HTR-8/SVneo (cell line): ENCODE measurements at places on chromosomes 16 and 17.
A peak's percentile ranks its signal among the peaks of the same experiment; 100 is the strongest.

DNA sequence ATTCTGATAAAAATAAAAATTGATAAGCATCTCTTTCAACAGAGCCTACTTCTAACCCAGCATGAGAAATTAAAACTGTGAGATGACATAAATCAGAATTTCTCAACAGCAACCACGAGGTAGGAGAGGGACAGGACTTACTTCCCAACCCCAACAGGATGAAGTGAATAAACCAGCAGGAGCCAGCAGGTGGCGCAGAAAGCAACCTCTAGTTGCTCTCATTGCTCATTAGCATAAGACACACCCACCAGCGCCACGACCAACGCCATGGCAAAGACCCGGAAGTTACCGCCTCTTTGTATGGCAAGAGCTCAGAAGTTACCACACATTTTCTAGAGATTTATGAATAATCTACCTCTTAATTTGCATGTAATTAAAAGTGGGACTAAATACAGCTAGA, 189.4 kb upstream of the CDH8 start:
- DNase-seq = no peak

- DNase-seq = no peak
Measured at GRCh38 chr17:74513987-74514631, 17.2 kb downstream of the CD300LB start.

DNA sequence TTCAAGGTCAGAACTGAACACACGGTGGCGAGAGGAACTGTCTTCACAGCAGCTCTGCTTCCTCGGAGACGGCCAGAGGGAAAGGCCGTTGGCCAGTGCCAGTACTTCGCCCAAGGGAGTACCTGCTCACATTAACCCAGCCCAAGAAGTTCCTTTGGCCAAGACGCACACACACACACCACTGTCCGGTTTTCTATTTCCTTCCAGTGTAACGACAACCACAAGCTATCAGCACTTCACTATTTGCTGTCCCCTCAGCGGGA, 744 bp upstream of the GGNBP2 start:
- DNase-seq = peak; percentile 54

DNA sequence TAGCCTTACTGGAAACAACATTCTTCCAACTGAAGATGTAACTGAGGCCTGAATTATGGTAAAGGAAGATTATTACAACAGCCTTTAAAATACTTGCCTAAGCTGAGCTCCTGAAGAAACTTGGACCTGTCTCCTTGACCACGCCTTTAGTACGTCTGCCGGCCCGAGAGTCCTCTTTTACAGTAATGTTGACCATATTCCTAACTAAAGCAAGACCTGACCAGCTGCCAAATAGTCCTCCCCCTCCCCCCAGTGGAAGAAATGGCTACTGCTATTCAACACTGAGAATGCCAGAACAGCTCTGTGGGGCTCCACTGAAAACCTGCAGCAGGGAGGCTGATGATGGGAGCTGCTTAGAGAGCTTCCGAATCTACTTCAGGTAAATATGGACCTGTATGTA, 12.6 kb upstream of the FOXJ1 start:
- no peak for DNase-seq

DNA sequence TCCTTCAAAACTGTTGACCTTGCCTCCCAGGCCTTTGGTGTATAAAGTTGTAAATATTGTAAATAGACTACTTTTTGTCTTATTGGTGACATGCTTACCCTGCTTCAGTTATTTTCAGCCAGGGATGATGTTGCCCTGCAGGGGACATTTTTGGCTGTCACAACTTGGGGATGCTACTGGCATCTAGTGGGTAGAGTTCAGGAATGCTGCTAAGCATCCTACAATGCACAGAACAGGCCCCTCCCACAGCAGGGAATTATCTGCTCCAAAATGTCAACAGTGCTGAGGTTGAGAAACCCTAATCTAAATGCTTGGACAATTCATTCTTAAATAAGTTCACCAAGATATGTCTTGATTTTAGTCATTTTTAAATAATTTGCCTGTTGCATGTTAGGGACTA, 459.8 kb downstream of the PMP22 start:
- no peak for DNase-seq

DNA sequence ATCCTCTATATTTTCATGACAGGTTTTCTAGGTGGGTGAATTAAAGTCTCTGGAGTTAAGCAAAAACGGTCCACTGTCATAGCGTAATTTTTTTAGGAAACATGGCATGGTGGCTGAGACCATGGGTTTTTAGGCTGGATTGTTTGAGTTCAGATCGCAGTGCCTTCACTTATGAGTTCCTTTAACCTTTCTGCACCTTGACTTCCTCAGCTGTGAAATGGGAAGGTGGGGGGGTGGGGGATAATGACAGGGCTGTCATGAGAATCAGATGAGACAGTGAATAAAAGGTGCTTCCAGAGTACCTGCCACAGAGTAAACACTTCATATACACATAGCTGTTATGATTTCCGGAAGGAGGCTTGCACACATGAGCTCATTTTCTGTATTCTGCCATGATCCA, 11.8 kb downstream of the PRCD start:
- no peak for DNase-seq

GRCh38 chr17:75922963-75923874, 17.6 kb downstream of the FBF1 start:
- no peak for DNase-seq

DNA sequence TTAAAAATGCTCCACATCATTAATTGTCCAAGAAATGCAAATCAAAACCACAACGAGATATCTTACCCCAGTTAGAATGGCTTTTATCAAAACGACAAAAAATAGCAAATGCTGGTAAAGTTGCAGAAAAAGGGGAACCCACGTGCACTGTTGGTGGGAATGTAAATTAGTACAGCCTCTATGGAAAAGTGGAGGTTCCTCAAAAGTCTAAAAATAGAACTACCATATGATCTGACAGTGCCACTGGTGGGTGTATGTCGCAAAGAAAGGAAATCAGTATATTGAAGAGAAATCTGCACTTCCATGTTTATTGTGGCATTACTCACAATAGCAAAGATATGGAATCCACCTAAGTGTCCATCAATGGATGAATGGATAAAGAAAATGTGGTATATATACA, 38.2 kb upstream of the ZFHX3 start:
- DNase-seq = no peak

DNA sequence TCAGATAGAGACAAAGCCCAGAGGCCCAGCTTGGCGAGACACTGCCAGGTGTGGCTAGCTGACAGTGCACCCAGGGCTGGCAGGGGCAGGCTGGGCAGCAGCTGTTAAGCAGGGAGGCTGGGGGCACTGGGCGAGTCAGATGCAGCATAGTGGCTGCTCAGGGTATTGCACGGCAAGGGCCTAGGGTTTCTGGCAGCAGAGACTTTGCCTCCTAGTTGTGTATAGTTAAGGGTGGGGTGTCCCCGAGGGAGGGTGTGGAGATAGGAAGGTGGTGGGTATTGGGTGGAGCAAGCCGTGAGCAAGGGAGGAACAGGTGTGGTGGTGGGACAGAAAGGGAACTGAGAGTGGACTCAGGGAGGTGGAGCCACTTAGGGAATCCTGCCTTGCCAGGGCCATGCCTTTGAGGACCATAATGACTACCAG, 66.0 kb downstream of the SMPD3 start:
- DNase-seq = no peak

DNA sequence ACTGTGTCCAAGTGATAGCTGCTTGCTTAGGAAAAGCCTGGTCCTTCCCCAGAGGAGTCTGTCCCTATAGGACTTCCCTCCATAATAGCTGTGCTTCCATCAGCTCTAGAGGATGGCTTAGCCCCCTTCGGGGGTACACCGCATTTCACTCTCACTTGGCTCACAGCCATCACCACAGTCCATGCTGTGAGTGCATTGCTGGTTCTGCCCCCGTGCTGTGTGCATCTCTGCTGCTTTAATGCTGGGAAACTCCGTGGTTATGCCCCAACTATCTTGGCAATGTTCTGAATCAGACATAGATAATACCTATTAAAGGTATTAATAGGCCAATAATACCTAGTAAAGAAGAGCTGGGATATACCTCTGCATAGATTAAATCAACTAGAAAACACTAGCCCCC, 58.3 kb downstream of the SIAH1 start:
- no peak for DNase-seq

DNA sequence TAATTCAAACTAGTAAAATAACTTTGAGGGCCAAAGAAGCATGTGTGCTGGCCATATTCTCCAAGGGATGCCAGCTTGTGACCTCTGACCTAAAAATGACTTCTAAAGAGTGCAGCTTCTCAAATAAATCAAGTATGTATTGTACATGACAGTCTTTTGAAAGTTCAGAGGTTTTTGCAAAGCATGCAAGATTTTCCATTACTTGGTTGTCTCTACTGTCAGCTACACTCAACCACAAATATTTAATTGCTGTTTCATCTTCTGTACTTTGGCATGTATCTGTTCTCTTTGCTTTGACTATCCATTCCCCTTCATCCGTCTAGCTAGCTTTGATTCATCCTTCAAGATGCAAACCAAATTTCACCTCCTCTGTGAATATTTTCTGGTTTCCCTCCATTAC, 121.9 kb upstream of the HS3ST2 start:
- no peak for DNase-seq

DNA sequence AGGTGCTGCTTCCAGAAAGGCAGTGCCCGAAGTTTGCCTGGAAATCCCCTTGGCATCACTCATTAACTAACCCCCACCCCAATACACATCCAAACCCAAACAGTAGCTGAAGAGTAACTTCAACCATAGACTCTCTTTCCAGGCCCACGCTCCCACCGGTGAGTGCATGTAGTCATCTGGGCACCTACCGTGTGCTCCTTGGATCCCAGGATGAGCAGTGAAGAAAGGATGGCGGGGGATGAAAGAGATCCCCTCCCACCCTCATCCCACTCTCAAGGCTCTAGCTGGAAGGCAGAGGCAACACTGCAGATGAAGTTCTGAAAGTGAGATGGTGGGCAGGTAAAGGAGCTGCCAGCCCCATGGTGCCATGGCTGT, 305.0 kb downstream of the SOX9 start:
- no peak for DNase-seq

- DNase-seq = no peak
Measured at GRCh38 chr16:14628806-14629611, 1.1 kb downstream of the PARN start.

DNA sequence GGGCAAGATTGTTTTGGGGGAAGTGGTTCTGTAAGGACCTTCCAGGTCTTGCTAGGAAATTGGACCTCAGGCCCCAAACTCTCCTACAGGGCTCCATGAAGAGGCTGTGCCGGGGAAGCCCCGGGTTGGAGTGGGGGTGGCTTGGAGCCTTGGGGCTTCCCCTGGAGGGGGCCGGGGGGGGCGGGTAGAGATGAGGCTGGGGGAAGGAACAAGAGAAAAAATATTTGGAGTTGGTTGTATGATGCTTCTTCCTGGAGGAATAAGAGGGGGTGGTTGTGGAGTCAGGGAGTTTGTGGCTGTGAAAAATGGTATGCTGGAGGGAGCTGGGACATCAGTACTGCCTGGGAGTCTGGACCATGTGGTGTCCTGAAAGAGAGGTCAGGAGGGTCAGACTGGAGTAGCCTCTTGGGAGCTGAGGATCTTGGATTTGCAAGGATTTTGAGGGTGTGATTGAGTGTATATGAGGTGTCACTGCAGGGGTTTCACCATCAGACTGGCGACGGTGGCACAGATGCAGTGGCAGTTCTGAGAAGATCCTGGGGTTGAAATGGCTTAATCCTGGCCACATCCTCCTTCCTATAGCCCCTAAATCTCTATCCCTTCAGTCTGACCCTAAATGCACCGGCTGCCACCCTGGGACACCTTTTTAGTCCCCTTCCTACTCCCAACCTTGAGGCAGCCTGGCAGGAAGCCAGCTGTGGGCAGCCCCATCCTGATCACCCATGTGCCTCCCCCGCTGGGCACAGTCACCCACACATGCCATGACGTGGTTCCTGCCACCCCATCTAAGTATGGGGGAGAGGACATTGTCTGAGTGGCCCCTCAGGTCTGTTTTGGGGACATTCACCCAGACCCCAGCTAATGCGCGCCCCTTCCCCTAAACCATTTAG, 10.9 kb downstream of the RARA start:
- DNase-seq = no peak

- DNase-seq = peak; percentile 88
Measured at GRCh38 chr17:80575057-80575875, 30.6 kb downstream of the RPTOR start.

- DNase-seq = no peak
Measured at GRCh38 chr16:88973007-88973410, 4.0 kb downstream of the CBFA2T3 start.

GRCh38 chr16:66905633-66906539, 12.8 kb downstream of the CDH16 start:
- DNase-seq = no peak

GRCh38 chr16:25060920-25061319, 45.8 kb upstream of the ARHGAP17 start:
- no peak for DNase-seq

GRCh38 chr17:72413077-72414031, 292.5 kb downstream of the SOX9 start:
- DNase-seq = no peak

DNA sequence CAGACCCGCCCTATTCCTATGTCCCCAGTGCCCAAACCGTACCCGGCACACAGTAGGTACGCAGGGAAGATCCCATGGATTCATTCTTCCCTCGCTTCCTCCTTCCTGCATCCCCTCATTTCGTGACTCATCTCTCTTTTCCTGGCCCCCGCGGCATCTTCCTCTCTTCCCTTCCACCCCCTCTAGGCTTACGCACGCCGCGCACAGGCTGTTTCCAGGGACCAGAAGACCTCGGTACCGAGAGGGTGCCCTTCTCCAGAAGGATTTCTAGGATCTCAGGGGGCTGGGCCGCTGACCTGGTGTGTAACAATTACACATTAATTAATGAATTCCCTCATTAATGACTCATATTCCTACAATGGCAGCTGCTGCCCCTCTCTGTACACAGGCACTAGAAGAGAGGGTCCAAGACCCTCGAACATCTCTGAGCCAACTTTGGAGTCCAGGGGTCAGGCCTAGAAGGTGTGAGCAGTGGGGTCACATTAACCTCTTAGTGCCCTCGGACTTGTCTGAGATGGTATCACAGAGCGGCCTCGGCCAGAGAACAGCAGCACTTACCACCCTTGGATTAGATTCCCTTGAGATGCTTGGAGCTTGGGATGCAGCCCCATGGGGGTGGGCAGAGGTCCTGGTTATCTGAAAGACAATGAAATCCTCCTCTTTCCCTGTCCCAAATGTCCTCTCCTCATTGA, 16.8 kb upstream of the PLLP start:
- no peak for DNase-seq

GRCh38 chr17:2975469-2975958, 87.9 kb downstream of the OR1D5 start:
- no peak for DNase-seq

- DNase-seq = no peak
Measured at GRCh38 chr17:50221266-50221863, 19.9 kb upstream of the COL1A1 start.
